ENCODE measurements at places on chromosomes 5 and 9.

DNA sequence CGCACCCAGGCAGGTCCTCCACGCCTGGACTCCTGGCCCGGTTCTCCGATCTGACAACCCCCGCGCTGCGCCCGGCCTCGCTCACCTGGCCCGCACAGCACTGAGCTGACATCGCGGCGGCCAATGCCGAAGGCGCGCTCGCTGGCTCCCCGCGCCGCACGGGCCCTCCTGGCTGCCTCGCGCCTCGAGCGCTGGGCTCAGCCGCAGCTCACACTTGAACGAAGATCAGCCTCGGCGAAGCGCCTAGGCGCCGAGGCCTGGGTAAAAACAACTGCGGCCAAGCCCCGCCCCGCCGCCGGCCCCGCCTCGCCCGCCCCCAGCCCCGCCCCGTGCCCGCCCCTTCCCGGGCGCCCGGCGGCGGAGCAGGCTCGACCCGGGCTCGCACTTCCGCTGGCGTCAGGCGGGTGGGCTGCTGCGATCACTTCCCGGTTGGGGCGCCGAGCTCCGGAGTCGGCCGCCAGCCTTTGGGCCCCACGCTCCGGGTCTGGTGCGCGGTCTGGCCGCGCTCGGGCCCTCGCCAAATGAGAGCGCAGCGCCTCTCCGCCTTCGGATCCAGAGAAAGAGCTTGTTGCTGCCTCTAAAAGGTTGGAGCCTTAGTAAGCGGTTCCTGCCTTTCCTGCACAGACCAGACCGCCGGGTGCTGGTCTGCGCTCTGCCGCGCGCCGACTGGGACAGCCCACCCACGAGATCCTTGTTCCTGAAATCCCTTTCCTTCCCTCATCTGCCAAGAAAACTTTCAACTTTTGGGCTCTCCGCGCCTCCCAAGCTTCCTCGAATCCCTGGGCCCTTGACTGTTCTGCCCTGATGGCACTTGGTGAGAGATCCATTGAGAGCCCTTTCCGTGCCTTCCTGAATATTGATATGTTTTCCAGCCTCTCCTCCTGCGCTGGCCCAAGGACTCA is at the start of gene SERINC5:
Gene SERINC5, minus strand, starts transcription at position 238 of the 902 bp plus-strand sequence. Its CDS starts 126 bp downstream, at position 112.
- DNase-seq = peak; percentile 59

GRCh38 chr9:127754099-127755060 is 19.3 kb upstream of the TOR2A start:
- no peak for DNase-seq

GRCh38 chr5:158011422-158011821 is 152.5 kb upstream of the CLINT1 start:
- no peak for DNase-seq

DNA sequence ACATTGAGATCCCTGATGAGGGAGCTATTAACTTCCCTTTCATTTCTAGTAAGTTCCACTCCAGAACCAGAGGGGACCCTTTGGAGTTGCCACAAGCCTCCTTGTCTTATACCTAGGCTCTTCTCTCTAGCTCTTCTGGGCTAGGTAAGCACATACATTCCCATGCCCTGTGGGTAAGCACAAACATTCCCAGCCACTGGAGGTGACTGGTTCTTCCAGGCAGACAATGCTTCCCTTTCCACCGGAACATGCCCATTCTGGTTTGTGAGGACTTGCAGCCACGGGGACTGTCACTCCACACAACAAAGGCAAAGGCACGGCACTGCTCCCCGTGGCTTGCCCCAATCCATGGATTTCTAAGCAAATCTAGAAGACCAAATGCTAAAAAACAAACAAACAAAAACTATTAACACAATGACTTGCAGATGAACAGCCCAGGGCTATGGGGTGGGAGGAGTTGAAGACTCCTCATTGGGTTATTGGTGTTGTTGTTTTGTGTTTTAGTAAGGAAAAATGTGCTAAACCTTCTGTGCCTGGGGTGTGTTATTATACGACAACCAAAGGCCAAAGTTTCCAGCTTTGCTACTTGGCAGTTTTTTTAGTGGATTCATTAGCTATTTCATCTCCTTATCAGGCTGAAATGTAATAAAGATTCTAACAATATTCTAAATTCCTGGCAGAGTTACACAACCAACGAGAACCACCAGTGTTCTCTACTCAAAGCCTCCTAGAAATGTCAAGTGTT is 276.2 kb downstream of the SYK start:
- no peak for DNase-seq

DNA sequence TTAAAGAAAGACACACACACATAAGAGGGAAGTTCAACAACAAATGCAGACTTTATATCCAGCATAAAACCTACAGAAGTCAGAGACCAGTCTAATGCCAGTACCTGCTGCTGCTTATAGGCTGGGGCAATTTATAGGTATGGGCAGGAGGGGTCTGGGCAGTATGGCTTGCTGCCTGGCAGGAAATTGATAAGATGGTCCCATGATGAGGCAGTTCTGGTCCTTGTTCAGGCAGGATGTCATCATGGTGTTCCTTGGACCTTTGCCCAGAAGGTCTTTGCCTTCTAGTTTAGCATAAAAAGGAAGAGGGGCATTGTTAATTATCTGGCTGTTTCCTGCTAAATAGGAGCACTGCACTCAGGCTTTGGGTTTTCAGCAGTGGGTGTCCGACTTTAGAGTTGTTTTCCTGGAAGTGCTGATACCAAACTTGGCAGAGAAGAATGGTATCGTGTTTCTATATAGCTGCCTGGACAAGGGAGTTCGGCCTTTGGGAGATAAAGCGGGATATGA is 10.4 kb upstream of the PDCD1LG2 start:
- DNase-seq = no peak

- DNase-seq = peak; percentile 20
These were observed 4.0 kb upstream of the RANBP3L start for GRCh38 chr5:36305571-36306326.

DNA sequence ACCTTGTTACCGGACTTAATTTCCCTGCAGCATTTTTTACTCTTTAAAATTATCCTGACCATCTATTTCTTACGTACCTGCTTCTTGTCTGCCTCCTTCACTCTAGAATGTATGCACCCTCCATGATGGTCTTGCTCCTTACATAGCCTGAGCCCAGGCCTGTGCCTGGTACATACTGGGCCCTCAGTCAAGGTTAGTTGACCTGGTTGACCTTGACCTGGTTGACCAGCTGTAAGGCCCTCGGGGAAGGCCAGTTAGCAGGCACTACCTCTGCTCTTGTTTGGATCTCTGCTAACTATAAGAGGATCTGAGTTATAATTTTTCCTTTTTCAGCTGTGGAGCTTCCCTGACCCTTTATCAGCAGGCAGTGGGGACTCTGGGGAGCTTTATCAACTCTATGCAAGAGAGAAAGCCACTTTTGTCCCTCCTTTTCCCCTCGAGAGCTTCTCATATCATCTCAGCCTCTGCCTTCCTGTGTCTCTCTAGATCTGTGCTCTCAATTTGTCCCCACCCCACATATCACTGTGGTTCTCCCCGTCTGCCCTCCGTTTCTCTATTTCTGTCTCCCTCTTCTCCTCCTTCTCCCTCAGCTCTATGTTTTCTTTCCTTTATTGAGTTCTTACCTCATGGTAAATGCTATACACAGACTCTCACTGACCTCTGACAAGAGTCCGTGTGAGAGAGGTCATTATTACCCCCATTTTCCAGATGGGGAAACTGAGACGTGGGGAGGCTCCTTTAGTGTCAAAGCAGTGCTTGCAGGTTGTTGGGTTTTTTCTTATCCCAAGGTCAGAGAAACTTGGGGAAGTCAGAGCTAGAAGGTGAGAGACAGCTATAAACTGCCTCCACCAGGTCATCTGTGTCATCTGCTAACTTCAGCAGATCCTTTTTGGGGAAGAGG is 28.6 kb downstream of the SPRY4 start:
- DNase-seq = no peak

- DNase-seq = no peak
These were observed 18.0 kb downstream of the UHRF2 start for GRCh38 chr9:6431038-6431437.

GRCh38 chr5:33762859-33763258 is 128.9 kb downstream of the ADAMTS12 start:
- no peak for DNase-seq

DNA sequence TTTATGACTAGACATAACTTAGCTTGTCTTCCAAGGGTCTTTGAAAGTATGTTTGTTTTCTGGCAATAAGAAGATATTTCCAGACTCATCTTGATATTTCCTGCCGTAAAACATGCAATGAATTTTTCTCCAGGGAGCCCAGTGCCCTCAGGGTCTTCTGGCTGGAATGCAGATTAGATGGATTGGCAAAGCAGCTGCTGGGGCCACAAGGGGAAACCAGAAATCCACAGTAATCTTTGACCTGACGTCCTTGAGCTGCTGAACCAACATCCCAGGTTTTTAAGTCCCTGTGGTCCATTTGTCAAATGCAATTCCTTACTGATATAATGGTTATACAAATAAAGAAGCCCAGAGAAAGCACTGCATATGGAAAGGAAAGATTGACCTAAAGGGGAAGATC is 93.0 kb downstream of the THBS4 start:
- DNase-seq = no peak

DNA sequence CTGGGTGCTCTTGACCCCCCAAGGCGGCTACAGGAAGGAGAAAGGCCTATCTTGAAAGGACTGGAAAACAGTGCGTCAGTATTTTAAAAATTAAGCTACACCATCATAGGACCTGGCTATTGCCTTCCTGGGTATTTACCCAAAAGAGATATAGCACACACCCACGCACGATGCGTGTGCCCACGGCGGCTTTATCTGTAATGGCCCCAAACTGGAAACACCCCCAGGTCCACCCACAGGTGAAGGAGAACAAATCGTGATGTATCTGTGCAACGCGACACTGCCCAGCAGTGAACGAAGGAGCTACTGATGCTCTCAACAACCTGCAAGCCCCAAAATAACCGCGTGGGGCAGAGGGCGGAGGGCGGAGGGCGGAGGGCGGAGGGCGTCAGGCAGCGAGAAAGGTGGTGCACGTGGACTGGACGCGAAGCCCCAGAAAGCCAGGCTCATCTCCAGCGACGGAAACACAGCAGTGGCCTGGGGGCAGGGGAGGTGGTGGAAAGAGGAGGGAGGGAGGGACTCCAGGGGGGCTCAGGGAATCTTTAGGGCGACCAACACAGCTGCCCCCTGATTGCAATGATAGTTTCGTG is 12.4 kb upstream of the PTGDS start:
- DNase-seq = no peak

DNA sequence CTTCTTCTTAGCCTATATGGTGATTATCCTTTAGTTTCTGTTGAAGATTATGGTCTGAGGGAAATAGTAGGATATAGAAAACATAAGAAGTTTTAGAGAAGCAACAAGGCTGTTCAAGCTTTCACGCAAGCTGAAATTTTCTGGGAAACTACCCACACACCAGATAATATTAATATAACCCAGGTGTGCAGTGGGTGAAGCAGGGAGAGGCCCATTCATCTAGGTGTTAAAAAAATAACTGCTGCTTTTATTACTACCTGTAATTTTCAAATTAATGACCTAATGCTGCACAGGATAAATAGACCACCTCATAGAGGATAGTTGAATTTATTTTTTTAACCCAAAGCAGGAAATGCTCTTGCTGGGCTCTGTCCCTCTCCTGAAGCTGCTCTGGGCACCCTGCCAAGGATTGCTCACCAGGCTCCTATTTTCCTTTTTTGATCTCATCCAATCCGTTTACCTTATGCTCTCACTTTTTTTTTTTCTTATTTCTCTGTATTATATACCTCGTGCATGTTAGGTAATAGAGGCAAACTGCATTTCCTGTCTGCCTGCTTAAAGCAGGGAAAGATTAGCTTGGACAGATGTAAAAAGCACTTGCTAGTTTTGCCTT is 124.3 kb upstream of the SLC12A2 start:
- peak; percentile 57 for DNase-seq

DNA sequence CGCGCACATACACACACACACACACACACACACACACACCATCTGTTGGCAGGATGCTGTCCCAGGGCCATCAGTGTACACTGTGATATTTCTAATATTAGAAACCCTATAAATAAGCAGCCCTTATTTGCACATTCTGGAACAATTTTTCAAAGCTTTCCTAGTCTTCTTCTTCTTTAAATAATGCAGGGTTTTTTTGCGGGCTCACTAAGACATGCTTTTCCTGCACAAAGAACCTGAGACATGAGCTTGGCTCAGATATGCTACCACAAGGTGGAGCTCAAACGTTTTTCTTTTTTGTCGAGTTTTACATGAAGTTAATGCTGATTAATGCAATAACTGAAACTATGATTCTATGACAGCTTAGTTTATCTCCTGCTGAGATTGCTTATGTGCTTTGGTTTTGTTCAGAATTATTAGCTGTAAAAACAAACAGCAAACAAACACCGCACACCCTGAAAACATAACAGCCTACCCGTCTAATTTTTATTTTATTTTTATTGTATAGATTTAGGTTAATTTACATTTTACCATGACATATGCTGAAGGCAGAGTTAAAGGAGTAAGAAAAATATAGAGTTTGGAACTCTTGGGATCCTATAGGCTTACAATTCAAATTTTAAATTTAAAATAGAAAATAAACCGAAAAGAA is 95.8 kb downstream of the ALDH1A1 start:
- DNase-seq = peak; percentile 24

- no peak for DNase-seq
These were observed 6.1 kb downstream of the S100Z start for GRCh38 chr5:76855961-76856360.

GRCh38 chr9:78325343-78325742 is 28.4 kb downstream of the PSAT1 start:
- peak; percentile 80 for DNase-seq

DNA sequence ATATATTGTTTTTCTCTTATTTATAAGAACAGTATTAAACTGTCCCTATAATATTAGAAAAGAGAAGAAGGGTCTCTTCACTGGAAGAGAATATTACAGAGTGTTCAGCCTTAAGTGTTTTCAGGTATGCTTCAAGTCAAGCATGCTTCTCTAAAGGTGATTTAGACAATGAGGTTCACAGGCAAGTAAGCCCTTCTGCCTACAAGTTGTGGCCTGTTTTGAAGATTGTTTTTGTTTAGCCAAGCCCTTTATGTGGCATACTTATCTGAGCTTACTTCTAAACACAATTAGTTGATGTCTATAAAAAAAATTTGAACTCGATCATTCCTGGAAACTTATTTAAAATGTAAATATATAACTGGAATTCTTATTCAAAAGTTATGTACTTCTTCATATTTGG is 343.8 kb upstream of the CDH18 start:
- DNase-seq = no peak

GRCh38 chr9:1959371-1959770 is 55.8 kb upstream of the SMARCA2 start:
- DNase-seq = peak; percentile 20

DNA sequence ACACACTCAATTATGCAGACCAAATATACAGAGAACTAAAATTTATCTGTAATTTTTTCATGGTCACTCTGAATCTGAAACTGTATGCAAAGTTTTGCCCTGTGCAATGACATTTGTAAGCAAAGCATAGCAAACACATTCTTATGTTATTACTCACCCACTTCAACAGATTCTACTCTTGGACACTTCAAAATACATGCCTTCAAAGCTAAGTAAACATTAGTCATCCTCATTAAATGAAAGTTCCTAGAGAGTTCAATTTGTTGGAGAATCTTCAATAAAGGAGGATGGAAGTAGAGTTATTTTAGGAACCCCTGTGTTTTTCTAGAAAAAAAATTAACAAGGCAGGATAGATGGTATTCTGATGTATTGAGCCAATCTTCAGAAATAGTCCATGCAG is 639.7 kb upstream of the C9orf72 start:
- no peak for DNase-seq
